ENCODE measurements at places on chromosomes 1 and 21.

DNA sequence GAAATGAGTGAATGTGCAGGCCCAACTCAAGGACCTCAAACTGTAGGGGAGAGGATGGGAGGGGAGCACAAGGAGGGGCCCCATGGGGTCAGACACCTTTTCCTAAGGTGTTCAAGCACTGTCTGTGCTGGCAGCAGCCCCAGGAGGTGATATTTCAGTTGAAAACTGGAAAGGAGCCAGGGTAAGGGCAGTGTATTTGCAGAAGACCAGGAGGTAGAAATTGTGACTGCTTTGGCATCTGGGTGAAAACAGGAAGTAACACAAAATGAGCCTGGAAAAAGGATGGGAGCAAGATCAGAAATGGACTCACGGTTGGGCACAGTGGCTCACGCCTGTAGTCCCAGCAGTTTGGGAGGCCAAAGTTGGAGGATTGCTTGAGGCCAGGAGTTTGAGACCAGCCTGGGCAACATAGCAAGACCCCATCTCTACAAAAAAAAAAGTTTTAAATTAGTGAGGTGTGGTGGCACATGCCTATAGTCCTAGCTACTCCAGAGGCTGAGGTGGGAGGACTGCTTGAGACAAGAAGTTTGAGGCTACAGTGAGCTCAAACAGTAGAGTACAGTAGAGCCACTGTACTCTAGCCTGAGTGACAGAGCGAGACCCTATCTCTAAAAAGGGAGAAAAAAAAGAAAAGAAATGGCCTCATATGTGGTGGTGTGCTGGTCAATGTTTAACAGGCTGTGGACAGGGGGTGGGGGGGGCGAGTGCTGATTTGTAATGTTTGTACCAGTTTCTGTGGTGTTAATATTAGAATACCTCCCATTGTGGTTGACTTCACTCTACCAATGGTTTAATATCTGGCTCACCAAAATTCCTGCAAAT is 76.2 kb upstream of the ANGPTL1 start:
- DNase-seq, result no peak

- no peak for DNase-seq
Observed at GRCh38 chr1:158149175-158149574, 31.5 kb upstream of the CD1D start.

- no peak for DNase-seq
Observed at GRCh38 chr21:33058527-33058926, 11.4 kb upstream of the OLIG1 start.

- no peak for DNase-seq
Observed at GRCh38 chr1:153350321-153350957, 1.8 kb upstream of the PGLYRP4 start.

DNA sequence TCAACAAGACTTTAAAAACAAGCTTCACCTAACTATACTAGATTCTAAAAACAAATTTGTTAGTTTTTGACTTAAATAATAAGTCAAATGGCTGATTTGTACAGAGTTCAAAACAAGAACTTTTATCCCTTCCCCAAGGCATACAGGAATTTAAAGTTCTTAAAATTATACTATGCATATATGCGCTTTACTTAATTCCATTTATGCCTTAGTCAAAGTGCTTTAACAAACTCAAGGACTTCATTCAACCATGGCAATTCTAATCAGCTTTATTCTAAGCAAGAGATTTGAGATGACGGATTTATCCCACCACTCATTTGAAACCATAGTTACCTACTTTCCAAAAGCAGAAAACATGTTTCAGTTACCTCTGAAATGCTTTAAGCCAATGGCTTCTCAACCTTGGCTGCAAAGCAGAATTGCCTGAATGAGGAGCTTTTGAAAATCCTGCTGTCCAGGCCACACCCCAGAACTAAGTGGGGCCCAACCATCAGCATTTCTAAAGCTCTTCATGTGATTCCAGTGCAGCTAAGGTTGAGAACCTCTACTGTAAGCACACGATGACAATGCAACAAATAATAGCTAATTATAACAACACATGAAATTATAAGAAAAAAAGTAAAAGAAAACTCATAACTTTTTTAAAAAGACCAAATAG is 44.6 kb downstream of the TTLL7 start:
- no peak for DNase-seq

- no peak for DNase-seq
Observed at GRCh38 chr21:41771625-41771945, 4.7 kb upstream of the RIPK4 start.

- no peak for DNase-seq
Observed at GRCh38 chr1:64616039-64616438, 128.8 kb upstream of the RAVER2 start.

DNA sequence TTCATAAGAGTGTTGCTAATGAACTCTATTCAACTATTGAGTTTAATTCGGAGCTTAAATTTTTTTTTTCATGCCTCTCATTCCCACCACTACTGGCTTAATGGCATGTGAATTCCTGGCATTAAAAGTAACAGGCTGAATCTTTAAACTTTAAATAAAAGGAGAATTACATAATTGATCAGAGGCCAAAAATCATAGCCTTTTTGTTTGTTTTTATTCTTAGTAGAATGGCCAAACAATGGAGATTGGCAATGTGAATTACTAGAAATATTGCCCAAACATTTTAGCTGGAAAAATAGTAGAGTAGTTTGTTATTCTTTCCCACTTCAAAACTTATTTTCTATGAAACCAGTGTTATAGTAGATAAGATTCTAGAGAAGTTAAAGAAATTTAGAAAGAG is 25.1 kb upstream of the PDC start:
- no peak for DNase-seq

GRCh38 chr1:162609306-162609705 is 23.0 kb upstream of the DDR2 start:
- no peak for DNase-seq

GRCh38 chr1:215529111-215529510 is 38.0 kb upstream of the KCTD3 start:
- no peak for DNase-seq

- no peak for DNase-seq
Observed at GRCh38 chr1:154697710-154698109, 89.7 kb upstream of the ADAR start.

GRCh38 chr1:233289676-233290075 is 5.8 kb downstream of the PCNX2 start:
- DNase-seq, result no peak

DNA sequence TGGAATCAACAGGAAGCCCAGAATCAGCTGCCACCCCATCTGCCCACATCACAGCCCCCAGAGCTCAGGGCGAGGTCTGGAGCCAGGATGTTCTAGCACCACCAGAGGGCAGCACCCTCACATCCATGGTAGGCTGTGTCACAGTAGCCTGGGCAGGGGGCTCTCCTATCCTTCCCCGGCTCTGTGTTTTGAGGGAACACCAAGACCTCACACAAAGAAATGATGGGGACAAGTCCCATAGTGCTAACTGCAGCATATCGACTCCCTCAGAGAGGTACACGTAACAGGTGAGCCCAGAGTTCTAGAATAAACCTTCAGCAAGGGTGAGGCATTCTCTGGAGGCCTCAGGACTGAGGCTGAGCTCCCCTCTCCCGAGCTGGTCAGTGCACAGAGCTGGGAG is 2.3 kb upstream of the KCNC4 start:
- no peak for DNase-seq

Data from NCI-H2081 treated with DMSO at 0.1 percent for 48 hours (cell line).